ENCODE measurements at places on chromosomes 6 and 20. TPM values are rescaled to one million over a fixed set of nuclear protein-coding genes. Genes with fewer than 3 reads are reported as not detected.

GRCh38 chr6:139189665-139190064 lies 54.8 kb downstream of the HECA start:
- no peak for DNase-seq

- DNase-seq, result peak; percentile 94
Observed at GRCh38 chr20:11901127-11901526, 16.6 kb upstream of the BTBD3 start.

DNA sequence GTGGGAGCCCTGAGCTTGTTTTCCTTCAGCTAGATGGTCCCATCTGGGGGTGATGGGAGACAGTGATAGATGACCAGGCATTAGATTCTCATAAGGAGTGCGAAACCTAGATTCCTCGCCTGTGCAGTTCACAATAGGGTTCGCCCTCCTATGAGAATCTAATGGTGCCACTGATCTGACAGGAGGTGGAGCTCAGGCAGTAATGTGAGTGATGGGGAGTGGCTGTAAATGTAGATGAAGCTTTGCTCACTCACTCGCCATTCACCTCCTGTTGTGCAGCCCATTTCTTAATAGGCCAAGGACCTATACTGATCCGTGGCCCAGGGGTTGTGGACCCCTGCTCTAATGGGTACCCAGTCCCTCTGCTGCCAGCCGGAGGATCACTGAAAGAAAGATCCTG lies 20.7 kb upstream of the KCNB1 start:
- DNase-seq, result no peak

DNA sequence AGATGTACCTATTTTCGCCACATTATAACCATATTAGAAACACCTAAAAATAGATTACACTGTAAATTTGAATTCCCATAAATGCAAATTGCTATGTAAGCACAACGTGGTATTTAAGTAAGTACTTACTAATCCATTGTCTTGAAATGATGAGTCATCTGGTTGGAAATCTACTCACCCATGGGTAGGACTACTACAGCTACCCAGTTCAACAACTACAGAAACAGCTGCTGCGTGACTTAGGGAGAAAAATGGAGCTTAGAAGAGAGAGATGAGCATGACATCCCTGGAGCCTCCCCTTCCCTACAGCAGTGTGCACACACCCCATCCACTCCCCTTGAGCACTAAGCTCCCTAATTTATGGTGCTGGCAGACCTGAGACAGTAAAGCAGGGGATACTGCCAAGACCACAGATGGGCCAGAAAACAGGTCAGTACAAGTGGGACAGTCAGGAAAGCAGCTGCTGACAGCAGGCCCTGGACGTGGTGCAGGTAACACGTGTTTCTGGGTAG lies 26.9 kb downstream of the RRAGD start:
- DNase-seq, result peak; percentile 67

GRCh38 chr6:63813566-63814120 lies 178.0 kb downstream of the PHF3 start:
- no peak for DNase-seq

GRCh38 chr20:843912-844311 lies 10.4 kb downstream of the FAM110A start:
- DNase-seq, result no peak

DNA sequence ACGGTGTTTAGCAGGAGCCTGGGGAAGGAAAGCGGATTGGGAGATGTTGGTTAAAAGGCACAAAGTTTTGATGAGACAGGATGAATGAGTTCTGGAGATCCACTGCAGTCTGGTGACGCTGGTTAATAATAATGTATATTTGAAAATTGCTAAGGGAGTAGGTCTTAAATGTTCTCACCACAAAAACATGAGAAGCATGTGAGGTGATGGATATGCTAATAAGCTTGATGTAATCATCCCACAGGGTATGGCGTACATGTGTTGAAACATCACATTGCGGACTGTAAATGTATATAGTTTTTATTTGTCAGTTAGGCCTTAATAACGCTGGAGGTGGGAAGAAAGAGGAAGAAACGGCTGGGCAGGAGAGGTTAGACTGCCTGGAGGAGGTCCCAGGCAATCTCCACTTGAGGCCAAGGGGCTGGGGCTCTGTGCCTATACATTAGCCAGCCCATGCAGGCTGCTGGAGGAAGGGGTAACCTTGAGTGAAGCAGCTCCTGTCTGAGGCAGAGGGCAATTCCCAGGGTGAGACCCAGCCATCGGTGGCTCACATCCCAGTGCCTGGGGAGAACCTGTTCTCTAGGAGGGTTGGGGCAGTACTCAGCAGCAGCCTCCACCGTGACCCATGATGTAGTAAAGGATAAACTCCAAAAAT lies 188.2 kb upstream of the QKI start:
- no peak for DNase-seq

DEF6 gene
- not detected for total RNA-seq

CALHM6 gene
- total RNA-seq, result not detected
